ENCODE measurements at places on chromosomes 7 and 10.

GRCh38 chr7:134747326-134747725 is 32.1 kb upstream of the CALD1 start:
- no peak overlapping the region for H3K4me3 ChIP-seq
- H3K27ac ChIP-seq = no peak overlapping the region
- no peaks in the 10 kb centered on the region for H3K27me3 ChIP-seq
- peaks cover 13% of the 10 kb centered on the region for H3K4me1 ChIP-seq

DNA sequence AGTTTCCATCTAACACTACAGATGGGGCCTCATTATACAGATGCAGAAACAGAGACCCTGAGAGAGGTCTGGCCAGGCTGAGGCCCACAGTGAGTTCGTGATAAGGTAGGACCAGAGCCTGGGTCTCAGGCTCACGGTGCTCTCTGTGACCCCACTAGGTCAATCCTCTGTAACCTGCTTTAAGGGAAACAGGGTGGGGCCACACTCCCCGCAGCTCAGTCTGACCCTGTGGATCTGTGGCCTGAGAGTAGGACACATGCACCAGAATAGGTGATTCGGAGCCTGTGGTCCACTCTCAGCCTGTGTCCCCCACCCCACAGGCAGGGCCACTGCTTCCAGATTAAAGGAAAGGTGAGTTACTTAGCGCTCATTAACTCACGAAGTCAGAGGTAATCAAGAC is 137.8 kb upstream of the FAM20C start:
- H3K27me3 ChIP-seq = no peaks in the 10 kb centered on the region
- no peak overlapping the region for H3K27ac ChIP-seq
- no peaks in the 10 kb centered on the region for H3K4me1 ChIP-seq
- no peak overlapping the region for H3K4me3 ChIP-seq

- H3K27me3 ChIP-seq = no peaks in the 10 kb centered on the region
- no peak overlapping the region for H3K4me3 ChIP-seq
- H3K4me1 ChIP-seq = peaks cover 5% of the 10 kb centered on the region
- peak overlapping the region; percentile 78 for H3K27ac ChIP-seq
Observed at GRCh38 chr10:38054361-38054797, 39.8 kb upstream of the ZNF37A start.

- no peak overlapping the region for H3K27ac ChIP-seq
- peaks cover 4% of the 10 kb centered on the region for H3K4me1 ChIP-seq
- no peak for DNase-seq
- H3K36me3 ChIP-seq = peaks cover 30% of the 10 kb centered on the region
Observed at GRCh38 chr7:87216701-87217508, 2.6 kb downstream of the TMEM243 start.

DNA sequence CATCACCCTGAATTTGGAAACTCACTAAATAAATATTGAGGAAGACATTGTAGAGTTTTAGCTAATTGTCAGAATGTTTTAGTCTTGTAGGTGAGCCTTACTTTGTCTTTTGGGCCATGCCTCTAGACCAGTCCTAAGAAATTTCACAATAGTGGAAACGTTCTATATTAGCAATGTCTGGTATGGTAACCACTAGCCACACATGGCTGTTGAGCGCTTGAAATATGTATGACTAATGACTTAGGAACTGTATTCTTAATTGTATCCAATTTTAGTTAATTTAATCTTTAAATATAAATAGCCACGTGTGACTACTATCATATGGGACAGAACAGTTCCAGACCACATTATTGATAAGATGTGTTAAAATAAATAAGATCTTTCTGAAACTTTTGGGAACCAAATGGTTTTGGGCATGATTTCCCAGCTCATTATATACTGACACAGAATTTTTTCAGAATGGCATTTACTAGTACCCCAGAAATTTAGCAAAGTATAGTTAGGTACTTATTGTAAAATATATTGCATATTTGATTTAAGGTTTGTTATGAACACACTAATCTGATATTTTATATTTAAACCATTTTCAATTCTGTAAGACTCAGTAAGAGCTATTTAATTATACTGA is 95.0 kb downstream of the VPS50 start:
- no peak overlapping the region for H3K4me3 ChIP-seq

GRCh38 chr7:150949564-150949963 is 28.6 kb downstream of the KCNH2 start:
- H3K4me1 ChIP-seq = peaks cover 6% of the 10 kb centered on the region
- no peaks in the 10 kb centered on the region for H3K27me3 ChIP-seq

- H3K27me3 ChIP-seq = no peaks in the 10 kb centered on the region
- no peaks in the 10 kb centered on the region for H3K36me3 ChIP-seq
- H3K4me3 ChIP-seq = no peak overlapping the region
- H3K27ac ChIP-seq = peak overlapping the region; percentile 7
- DNase-seq = no peak
Observed at GRCh38 chr7:116616555-116617059, 55.4 kb upstream of the MET start.

DNA sequence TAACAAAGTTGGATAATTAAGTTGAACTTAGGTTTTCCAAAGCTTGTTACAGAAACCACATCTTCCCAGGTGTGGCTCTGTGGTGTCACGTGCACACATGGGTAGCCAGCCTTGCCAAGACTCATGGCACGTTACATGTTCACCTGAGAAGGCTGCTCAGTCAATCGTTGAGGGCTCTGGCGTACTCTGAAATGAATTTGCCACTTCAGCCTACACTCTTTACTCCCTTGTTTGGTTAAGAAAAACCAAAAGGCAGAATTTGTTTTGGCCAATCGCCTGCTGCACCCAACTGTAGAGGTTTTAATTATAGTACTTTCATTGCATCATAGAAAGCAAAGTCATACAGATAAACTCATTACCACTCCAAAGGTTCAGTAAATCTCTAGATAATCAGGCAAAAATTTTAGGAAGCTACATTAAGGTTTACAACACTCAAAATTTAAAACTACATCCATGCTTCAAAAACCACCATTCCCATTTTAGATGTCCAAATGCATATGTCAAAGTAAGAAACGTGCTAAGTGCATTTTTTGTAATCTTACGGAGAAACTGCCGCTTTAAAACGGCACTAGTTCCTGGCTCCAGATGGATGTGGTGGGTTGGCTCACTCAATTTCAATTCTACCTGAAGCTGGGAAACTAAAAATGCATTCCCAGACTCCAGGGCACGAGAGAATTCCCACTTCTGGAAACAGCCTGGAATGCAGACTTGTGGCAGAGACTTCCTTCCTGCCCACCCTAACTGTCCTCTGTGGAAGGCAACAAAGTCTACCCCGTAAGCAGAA is 88.4 kb downstream of the DIP2C start:
- H3K27me3 ChIP-seq = no peaks in the 10 kb centered on the region
- H3K4me3 ChIP-seq = no peak overlapping the region
- no peak overlapping the region for H3K27ac ChIP-seq
- DNase-seq = no peak
- no peaks in the 10 kb centered on the region for H3K4me1 ChIP-seq

DNA sequence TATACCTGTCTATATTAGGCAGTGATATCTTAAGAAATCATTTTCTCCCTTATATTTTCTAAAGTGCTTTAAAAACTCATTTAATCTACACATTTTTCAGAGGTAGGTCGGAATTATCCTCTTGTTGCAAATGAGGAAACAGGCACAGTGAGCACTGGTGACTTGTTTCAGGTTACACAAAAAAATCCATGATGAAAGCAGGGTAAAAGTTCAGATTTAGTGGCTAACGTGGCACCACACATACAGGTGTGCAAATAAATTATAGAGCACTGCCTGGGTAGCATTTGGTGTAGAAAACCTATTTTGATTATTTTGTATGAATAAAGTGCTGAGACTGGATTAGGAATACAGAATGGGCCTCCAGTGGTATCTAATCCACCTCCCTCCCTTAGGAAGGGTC is 26.6 kb downstream of the ARMC10 start:
- H3K27ac ChIP-seq = no peak overlapping the region
- no peak overlapping the region for H3K4me3 ChIP-seq
- H3K36me3 ChIP-seq = peaks cover 42% of the 10 kb centered on the region
- H3K27me3 ChIP-seq = no peaks in the 10 kb centered on the region

GRCh38 chr7:151428378-151429236 is 11.3 kb downstream of the CRYGN start:
- H3K4me3 ChIP-seq = no peak overlapping the region
- no peaks in the 10 kb centered on the region for H3K27me3 ChIP-seq
- no peak overlapping the region for H3K27ac ChIP-seq
- no peak for DNase-seq

- no peaks in the 10 kb centered on the region for H3K4me1 ChIP-seq
- no peak for DNase-seq
- H3K36me3 ChIP-seq = no peaks in the 10 kb centered on the region
- H3K27me3 ChIP-seq = no peaks in the 10 kb centered on the region
Observed at GRCh38 chr10:61170594-61170993, 226.6 kb upstream of the RHOBTB1 start.

GRCh38 chr10:10849306-10849705 is 168.4 kb upstream of the CELF2 start:
- no peak overlapping the region for H3K4me3 ChIP-seq
- H3K27me3 ChIP-seq = no peaks in the 10 kb centered on the region
- no peaks in the 10 kb centered on the region for H3K36me3 ChIP-seq
- DNase-seq = no peak

DNA sequence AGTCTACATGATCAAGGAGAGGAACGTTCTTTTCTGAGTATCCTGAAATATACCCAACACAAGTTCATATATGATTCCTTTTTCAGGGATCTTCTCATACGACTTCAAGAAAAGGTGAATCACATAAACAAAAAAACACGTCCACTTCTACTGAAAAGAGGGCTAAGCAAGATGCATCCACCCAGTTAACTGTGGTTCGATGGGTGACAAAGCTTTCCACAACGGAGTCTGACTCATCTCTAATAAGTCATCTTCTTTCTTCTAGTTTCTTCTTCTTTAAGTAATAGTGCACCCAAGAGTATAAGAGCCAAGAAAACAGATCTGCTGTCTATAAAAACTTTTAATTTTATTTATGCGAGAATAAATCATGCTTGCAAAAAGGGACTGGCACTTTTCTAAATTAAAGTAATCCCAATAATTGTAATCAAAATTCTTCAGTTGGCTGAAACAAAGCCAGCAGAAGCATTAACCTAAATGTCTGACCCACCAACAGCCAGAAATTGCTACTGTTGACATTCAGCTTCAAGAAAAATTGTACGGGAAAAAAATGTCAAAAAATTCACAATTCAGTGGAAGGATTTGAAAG is 146.9 kb upstream of the ANK3 start:
- DNase-seq = no peak
- H3K4me1 ChIP-seq = no peaks in the 10 kb centered on the region
- H3K27ac ChIP-seq = no peak overlapping the region
- H3K4me3 ChIP-seq = no peak overlapping the region
- no peaks in the 10 kb centered on the region for H3K27me3 ChIP-seq
- H3K36me3 ChIP-seq = no peaks in the 10 kb centered on the region

DNA sequence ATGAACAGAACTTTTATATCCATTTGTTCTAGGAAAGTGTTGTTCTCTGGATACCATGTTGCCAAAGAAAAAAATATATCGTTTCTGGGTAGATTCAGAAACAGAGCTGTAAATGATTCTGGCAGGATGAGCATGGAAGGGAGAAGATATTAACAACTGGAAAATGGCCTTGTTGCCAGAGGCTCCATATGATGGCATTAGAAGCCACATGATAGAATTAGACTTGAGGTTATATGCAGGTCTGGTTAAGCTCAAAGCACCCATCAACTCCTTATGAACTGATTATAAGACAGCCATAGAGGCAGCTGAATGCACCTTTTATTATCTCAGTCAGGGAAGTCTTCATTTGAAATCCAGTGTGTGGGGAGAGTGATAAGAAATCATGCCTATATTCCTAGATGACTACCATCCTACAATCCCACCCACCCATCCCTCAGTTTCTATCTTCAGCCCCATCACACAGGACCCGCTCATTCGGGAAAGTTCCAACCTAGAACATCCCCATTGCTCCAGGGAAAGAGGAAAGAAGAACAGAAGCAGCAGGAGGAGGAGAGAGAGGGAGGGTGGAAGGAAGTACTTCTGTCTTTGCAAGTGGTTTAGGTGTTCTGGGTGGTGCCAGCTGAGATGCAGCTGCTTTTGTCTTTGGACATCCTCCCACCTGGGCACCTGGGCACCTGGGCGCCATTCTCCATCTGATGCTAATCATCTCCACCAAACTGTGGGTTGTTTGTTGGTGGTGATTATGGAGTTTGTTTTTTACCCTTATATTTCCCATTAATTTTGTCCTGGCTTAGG is 25.5 kb upstream of the TRIL start:
- no peak overlapping the region for H3K27ac ChIP-seq
- H3K36me3 ChIP-seq = no peaks in the 10 kb centered on the region

GRCh38 chr7:112001091-112001826 is 204.9 kb downstream of the DOCK4 start:
- peak overlapping the region; percentile 87 for H3K27ac ChIP-seq
- peak; percentile 73 for DNase-seq
- peaks cover 23% of the 10 kb centered on the region for H3K4me1 ChIP-seq
- no peak overlapping the region for H3K4me3 ChIP-seq

GRCh38 chr7:46485481-46486065 is 564.5 kb upstream of the IGFBP3 start:
- H3K4me1 ChIP-seq = peaks cover 22% of the 10 kb centered on the region
- no peak for DNase-seq
- no peaks in the 10 kb centered on the region for H3K27me3 ChIP-seq
- H3K4me3 ChIP-seq = no peak overlapping the region

GRCh38 chr7:95309951-95310350 is 14.4 kb downstream of the PON1 start:
- H3K36me3 ChIP-seq = no peaks in the 10 kb centered on the region
- no peak overlapping the region for H3K27ac ChIP-seq
- H3K4me3 ChIP-seq = no peak overlapping the region
- H3K27me3 ChIP-seq = no peaks in the 10 kb centered on the region
- no peak for DNase-seq
- no peaks in the 10 kb centered on the region for H3K4me1 ChIP-seq

GRCh38 chr10:283916-284356 is 148.7 kb downstream of the ZMYND11 start:
- no peak overlapping the region for H3K4me3 ChIP-seq
- H3K4me1 ChIP-seq = no peaks in the 10 kb centered on the region
- H3K36me3 ChIP-seq = no peaks in the 10 kb centered on the region
- H3K27me3 ChIP-seq = no peaks in the 10 kb centered on the region
- no peak overlapping the region for H3K27ac ChIP-seq

GRCh38 chr7:35758421-35758820 is 42.4 kb upstream of the SEPTIN7 start:
- H3K36me3 ChIP-seq = no peaks in the 10 kb centered on the region
- no peak for DNase-seq
- peaks cover 8% of the 10 kb centered on the region for H3K4me1 ChIP-seq
- no peak overlapping the region for H3K27ac ChIP-seq
- H3K4me3 ChIP-seq = no peak overlapping the region

DNA sequence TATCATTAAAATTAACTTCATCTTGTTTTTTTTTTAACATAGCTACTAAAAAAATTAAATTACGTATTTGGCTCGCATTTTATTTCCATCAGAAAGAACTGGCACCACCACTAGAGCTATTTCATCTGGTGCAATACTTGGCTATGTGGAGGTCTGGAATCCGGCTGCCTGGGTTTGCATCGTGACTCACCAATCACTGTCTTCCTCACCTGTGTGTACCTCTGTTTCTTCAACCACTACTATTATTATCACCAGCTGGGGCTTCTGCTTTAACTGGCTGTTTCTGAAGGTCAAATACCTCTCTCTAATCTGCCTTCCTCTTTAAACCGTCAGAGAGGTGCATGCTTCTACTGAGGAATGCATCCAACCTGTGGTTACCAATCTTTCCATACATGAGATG is 6.5 kb downstream of the WDR91 start:
- peaks cover 51% of the 10 kb centered on the region for H3K36me3 ChIP-seq
- peaks cover 11% of the 10 kb centered on the region for H3K4me1 ChIP-seq
- H3K4me3 ChIP-seq = no peak overlapping the region
- H3K27me3 ChIP-seq = no peaks in the 10 kb centered on the region

All from RWPE2 (cell line).